HCEC 1CT (cell line): ENCODE measurements at places on chromosomes 6 and 20.
A peak's percentile ranks its signal among the peaks of the same experiment; 100 is the strongest.

GRCh38 chr20:35947907-35948306 lies 6.4 kb downstream of the SCAND1 start:
- DNase-seq, result no peak

DNA sequence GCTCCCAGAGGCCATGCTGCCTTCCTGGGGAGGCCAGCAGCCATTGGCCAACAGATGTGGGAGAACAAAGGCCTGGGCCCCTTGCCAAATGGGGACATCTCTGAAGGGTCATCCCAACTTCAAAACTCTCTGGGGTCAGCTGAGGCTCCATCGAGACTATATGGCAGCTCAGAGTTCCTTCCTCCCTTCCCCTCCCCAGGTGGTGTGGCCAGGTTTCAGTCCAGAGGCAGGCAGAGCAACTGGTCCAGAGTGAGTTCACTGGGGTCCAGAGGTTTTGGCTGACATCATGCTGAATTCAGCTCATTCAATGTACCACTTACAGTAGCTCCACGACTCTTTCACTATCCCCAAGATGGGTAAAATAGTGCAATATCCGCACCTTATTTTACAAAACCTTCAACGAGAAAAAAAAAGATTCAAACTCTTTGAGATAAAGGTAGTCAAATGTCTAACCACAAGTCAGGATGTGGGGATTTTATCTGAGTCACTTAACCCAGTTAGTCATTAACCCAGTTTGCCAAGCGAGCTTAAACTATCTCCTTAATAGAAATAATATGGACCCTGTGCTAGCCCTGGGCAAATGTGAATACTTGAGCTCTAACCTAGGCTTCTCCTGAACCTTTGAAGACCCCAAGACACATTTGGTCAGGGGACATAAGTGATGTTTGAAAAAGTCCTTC lies 108.4 kb upstream of the PLEKHG1 start:
- no peak for DNase-seq

DNA sequence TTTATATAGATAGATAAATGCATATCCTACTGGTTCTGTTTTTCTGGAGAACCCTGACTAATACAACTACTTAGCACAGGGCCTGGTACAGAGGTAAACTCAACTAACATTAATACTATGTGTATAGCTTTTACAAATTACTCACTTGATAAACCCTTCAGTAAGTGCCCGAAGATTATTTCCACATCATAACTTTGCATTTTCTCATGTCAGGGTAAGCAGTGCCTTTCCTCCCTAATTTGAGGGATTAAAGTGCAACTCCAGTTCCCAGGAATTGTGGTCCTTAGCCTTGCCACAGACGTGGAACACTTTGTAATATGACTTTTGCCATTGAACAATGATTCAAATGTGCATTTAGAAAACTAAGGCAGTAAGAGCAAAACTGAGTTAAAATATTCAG lies 147.5 kb upstream of the SMLR1 start:
- DNase-seq, result peak; percentile 48

GRCh38 chr6:145339089-145339488 lies 396.2 kb downstream of the EPM2A start:
- DNase-seq, result no peak
